ENCODE measurements at places on chromosomes 5 and 9.

GRCh38 chr9:123373946-123374345 is 17.9 kb downstream of the CRB2 start:
- DNase-seq, result peak; percentile 82

DNA sequence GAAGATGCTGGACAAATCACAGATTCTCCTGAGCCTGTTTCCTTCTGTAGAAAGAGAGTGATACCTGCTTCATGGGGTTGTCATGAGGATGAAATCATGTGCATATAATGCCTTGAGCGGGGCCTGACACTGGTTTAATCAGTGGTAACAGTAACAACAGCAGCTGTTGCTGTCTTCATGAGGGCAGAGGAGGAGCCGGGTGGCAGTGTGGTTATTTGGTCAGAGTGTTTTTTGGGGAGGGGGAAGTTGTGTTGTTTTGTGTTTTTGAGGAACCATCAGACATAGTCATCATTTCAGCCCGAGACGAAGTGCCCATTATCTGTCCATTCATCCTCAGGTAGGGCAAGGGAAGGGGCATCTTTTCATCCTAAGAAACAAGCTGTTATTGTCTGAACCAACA is 44.0 kb downstream of the NEURL1B start:
- DNase-seq, result no peak

GRCh38 chr9:87665505-87665904 is 60.4 kb upstream of the CTSL start:
- no peak for DNase-seq

DNA sequence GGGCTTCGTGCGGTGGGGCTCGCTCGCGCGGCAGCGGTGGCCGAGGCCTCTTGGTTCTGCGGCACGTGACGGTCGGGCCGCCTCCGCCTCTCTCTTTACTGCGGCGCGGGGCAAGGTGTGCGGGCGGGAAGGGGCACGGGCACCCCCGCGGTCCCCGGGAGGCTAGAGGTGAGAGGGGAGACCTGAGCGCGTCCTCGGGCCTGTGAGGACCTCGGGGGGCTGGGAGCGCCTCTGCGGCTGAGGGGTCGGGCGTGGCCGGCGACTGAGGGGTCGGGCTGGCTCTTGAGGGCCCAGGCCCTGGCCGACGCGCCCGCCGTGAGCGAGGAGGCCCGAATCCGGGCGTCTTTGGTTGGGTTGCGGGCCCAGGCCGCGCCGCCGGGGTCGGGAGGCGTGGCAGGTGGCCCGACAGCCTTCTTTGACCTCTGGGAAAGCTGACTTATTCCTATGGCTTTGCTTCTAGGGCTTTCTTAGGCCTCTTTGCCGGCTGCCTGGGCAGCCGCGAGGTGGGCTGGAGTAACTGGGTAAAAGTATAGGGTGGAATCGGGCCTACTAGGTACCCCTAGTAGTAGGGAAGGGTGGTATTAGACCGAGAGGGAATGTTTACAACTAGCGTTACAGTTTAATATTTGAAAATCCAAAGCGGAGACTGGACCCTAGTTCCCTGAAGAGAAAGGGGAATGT is at the start of gene CANX:
Gene CANX (plus strand): TSS at position 33 of the 681 bp plus-strand sequence. CDS start 6,715 bp downstream, outside the sequence.
- DNase-seq, result no peak

DNA sequence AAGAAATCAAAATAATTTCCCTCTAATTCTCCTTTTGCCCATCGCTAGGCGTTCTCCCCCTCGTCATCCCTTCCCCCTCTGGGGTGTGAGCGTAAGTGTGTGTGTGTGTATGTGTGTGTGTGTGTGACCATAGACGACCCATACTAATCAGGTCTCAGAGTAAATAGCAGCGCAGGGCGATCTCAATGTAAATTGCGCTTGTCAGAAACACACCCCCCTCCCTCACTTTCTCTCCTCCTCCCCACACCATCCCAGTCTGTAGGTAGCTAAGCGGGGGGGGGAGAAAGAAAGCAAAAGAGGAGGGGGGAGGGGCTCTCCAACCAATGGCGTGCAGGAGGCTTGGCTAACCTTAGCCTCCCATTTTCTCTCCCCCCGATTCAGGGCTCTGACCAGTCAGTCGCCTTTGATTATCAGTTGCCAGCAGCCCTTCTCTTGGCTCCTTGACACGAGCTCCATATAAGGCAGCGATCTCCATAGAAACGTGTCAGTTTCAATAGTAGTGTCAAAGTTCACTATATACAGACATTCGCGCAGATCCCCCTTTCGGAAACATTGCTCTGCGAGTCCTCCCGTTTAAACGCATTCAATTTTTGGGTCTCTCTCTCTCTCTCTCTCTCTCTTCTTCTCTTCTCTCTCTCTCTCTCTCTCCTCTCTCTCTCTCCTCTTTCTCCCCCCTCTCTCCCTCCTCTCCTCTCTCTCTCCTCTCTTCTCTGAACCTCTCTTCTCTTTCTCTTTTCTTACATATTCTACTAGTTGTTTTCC is at the start of gene NR2F1:
Gene NR2F1 (plus strand): TSS at position 546 of the 762 bp plus-strand sequence. CDS start 1,802 bp downstream, outside the sequence.
- peak; percentile 99 for DNase-seq

- no peak for DNase-seq
Measured at GRCh38 chr5:10478436-10478835, 36.8 kb downstream of the ROPN1L start.

DNA sequence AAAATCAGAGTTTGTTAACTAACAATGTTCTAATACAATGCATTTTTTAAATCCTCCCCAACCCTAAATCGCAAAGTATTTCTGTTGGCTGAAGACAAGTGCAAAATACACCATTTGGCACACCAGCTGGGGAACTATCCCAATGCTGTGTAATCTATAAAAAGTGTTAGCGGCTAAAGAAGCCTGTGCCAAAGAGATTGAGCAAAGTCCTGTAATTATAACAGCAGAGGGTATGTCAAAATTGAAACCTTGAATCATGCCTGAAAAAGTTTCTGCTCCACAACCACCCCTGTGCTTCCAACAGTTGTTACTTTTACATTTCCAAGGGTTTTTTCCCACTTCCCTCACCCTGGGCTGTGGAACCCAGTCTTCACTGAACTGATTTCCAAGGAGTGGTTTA is 83.1 kb upstream of the PLPP6 start:
- DNase-seq, result no peak

- DNase-seq, result no peak
Measured at GRCh38 chr9:125511789-125512660, 195.0 kb downstream of the MAPKAP1 start.

- DNase-seq, result no peak
Measured at GRCh38 chr9:116096853-116097252, 56.7 kb upstream of the PAPPA start.

GRCh38 chr5:97923997-97924396 is 741.0 kb upstream of the RIOK2 start:
- no peak for DNase-seq

DNA sequence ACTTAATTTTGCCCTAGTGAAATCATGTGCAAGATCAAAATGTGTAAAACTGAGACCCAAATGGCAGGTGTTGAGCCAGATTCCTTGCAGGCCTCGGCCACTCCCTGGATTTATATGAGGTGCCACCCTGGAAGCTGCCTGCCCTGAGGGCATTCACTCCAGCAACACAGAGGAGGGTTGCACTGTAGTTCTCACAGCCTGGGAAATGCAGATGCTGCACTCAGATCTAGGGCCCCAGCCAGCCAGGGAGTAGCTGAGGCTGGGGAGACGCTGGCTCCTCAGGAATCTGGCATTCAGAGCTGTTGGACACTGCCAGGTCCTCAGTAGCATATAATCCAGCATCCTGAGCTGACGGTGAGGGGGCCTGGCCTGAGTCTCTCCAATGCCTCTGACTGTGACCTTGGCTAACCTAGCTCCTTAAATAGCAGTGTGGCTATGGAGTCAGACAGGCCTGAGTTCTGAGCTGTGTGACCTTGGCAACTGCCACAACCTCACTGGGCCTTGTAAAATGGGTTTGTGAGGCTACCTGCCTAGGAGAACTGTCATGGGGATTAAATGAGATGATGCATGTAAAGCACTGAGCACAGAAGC is 8.7 kb downstream of the KCNMB1 start:
- no peak for DNase-seq

- peak; percentile 37 for DNase-seq
Measured at GRCh38 chr5:59275510-59276324, 617.8 kb downstream of the PDE4D start.

DNA sequence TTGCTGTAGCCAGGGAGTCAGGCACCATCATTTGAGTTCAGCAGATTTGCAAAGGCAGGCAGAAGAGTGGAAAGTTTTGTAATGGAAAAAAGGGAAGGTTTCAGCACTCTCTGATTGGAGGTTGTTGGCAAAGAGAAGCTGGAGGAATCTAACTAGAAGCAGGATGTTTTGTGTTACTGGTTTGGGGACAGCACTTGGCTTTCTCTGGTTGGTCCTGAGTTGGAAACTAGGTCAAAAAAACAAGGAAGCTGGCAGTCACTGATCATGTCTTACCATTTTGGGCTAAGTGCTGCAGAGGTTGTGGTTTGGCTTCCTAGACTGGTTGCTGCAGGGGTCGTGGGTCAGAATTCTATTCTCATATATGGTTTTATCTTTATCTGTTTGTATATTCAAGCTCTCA is 189.8 kb downstream of the DRD1 start:
- no peak for DNase-seq

Data from neuronal stem cell (in vitro differentiated cells).